Heart left ventricle (tissue), 16 donors: ENCODE measurements at places on chromosomes 4 and X.

DNA sequence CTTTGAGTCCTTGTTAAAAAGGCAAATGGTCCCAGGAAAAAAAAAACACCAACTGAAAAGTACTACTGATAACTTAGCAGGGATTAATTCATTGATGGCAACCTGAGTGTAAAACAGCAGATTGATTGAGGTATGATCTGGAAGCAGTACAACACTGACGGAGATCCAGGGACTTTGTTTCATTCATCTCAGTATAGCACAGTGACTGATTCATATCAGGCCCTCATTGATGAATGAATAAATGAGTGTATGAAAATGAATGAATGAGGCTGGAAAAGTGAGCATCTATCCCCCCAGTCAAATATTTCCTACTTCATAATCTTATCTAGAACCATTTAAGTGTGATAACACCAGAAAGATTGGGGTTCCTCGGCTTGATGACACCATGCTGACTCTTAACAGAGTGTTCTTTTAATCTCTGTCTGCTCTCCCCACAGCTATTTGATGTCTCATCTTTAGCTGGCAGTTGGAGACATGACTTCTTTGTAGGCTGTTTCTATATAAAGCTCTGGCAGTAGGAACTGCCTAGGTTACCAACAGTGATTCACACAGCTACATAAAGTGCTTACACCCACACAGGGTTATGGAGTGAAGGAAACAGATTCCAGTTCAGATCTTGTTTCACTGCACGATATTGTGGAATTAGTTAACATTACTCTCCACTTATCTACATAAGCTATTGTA, 18.6 kb upstream of the RNF128 start:
- DNase-seq: no peak

DNA sequence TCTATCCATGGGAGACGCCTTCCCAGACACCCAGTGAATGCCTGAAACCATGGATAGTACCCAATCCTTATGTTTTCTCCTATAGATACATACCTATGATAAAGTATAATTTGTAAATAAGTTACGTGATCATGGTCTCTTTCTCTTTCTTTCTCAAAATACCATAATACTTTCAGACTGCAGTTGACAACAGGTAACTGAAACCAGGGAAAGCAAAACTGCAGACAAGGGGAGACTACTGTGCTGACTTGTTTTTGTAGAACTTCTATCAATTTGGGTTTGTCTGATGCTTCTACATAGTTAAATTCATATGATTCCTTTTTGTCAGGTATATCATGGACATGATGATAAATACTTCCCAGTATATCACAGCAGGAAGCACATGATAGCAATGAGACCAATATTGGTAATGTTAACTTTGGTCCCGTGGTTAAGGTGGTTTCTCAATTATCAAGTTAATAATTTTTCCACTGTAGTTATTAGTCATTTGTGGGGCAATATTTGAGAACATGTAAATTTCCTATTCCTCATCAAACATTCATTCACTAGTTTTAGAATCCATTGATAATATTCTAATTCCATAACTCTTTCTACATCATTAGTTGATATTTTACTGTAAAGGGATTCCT, 298.0 kb upstream of the TET2 start:
- DNase-seq: no peak

DNA sequence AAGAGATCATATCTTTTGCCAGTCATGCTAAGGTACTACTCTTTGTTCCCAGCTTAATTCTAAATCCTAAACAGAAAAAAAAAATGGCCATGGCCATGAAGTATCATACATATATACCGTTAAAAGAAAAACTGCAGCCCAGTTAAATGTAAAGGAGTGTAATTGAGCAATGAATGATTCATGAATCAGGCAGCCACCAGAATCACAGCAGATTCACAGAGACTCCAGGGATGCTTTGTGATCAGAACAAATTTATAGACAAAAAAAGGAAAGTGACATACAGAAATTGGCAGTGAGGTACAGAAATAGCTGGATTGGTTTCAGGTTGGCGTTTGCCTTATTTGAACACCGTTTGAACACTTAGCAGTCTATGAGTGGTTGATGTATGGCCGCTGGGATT, 42.1 kb upstream of the PDGFC start:
- DNase-seq: no peak

- DNase-seq: no peak
Observed at GRCh38 chrX:134732152-134732551, 73.9 kb upstream of the PLAC1 start.

- no peak for DNase-seq
Observed at GRCh38 chr4:124505211-124505610, 207.3 kb downstream of the ANKRD50 start.

DNA sequence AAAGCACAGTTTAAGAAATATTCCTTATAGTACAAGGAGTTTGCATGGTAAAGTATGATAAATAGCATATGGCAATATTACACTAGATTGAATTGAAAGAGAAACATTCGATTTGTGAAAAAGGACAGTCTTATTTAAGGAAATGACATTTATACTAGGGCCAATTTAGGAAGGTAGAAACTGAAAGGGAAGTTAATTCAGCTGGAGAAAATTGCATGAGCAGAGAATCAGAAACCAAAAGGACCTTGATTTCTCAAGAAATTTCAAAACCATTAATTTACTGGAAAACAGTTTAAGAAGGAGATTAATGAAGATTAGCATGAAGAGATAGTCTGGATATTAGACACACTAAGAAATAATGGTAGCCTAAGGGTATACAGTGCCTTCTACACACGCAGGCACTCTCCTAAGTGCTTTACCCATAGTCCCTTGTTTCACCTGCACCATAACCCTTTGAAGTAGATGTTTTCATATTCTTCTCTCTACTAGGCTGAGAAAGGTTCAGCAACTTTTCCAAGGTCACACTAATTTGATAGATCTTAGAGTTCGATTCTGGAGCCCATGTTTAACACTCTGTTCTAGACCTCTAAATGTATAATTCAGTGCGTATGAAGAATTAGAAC, 259.1 kb upstream of the SLIT2 start:
- no peak for DNase-seq

DNA sequence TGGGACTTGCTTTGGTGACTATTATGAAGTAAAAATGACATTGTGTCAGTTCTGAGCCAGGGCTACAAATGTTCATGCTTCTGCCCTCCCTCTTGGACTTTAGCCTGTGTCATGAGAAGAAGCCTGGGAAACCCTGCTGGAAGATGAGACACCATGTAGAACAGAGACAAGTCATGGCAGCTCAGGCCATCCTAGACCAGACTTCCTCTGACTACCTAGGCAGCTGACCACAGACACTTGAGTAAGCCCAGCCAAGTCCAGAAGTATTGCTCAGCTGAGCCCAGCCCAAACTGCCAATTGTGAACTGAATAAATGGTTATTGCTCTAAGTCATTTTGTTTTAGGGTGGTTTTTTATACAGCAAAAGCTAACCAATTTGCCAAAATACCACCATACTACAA, 467.6 kb upstream of the CNKSR2 start:
- DNase-seq: no peak

- DNase-seq: no peak
Observed at GRCh38 chrX:89034679-89035078, 287.7 kb downstream of the CPXCR1 start.

GRCh38 chr4:110268790-110269189, 70.4 kb upstream of the ELOVL6 start:
- DNase-seq: no peak

- no peak for DNase-seq
Observed at GRCh38 chrX:40816906-40817305, 81.6 kb upstream of the MED14 start.

- no peak for DNase-seq
Observed at GRCh38 chr4:159355466-159355865, 252.6 kb downstream of the RAPGEF2 start.

DNA sequence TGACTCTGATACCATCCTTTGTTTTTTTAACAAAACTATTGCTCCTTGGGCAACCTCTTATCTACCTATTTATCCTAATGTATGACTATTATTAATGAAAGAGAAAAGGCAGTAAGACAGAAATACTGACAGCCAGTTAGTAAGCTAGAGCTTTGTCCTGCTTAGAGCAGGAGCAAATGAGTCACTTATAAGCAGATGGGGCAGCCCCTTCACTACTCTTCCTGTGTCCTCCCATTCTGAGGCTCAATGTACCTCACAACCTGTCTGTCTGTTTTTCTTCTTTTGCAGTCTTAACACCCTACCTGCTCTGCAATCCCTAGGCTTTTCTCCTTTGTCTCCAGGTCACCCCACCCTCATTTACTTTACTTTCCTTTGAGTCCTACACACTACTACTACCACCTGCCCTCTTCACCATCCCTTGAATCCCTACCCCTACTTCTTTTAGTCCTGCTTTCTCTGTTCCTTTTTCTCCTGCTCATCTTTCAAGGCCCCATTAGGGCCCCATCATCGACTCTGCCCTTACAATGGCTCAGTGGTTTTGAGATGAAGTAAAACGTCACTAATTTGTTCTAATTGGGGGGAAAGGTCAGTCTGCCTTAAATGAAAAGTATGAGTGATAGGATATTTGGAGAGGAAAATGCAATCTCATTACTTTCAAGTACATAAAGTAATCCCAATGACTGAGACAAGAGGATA, 294.3 kb downstream of the GUCY2F start:
- no peak for DNase-seq

DNA sequence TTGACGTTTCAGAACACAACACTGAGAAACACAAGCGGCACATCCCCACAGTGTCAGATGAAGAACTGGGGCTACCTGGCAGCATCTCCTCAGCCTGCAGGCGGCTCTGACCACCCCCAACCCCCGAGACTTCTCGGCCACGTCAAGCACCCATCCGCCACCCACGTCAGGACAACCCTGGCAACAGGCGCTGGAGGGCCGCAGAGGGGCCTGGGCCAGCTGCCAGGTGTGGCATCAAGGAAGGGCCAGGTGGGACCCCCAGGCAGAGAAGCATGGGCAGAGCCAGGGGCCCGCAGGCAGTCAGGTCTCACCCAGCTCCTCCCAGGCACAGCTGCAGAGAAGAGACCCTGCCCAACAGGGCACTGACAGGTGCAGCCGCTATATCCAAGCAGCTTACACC, 22.3 kb downstream of the GAK start:
- no peak for DNase-seq

DNA sequence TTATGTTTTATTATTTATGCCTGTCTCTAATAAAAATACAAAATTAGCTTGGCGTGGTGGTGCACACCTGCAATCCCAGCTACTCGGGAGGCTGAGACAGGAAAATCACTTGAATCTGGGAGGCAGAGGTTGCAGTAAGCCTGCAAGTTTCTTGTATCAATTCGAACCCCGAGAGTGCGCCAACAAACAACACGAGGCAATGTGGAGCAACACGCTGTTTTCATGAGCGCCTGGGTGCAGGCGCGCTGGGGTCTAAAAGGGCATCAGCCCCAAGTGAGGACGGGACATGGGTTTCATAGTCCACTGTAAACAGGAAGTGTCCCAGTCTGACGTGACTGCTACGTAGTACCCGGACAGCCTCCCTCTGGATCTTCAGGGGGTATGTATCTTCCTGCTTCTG, 1634.6 kb upstream of the AGA start:
- DNase-seq: no peak

DNA sequence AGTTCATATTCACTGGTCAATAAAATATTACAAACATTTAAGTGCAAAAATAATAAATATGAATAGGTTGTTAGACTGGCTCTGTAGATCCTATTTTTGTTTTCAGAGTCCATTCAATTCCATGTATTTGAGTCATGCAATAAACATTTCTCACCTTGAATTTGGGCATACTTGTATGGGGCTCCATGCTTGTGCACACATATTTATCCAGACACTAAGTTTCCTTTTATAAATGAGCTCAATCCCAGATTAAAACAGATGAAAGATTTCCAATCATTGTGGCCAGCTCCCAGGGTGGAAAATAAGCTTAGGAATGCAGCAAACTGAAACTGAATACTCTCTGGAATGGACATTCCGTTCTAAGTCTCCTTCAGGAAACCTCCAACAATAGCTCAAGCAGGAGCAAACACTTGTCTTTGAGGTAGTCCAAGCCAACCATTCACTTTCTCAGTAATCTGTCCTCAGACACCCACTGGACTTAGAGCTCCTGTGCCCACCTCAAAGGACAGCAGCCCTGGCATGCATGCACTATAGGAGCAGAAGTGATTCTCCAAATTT, 16.4 kb downstream of the DMD start:
- DNase-seq: no peak

DNA sequence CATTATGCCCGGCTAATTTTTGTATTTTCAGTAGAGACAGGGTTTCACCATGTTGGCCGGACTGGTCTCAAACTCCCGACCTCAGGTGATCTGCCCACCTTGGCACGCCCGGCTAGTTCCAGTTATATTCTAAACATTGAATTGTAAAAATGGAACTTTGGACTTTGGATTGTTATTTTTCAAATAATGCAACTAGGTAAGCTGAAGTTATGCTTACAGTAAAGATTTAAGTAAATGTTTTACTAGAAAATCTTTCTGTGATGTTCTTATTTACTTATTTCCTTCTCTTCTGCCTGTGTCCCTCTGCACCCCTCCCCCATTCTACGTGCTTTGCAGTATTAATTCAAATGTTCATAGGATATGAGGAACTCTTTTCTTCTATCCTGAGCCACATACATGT, 26.1 kb downstream of the GK start:
- no peak for DNase-seq

DNA sequence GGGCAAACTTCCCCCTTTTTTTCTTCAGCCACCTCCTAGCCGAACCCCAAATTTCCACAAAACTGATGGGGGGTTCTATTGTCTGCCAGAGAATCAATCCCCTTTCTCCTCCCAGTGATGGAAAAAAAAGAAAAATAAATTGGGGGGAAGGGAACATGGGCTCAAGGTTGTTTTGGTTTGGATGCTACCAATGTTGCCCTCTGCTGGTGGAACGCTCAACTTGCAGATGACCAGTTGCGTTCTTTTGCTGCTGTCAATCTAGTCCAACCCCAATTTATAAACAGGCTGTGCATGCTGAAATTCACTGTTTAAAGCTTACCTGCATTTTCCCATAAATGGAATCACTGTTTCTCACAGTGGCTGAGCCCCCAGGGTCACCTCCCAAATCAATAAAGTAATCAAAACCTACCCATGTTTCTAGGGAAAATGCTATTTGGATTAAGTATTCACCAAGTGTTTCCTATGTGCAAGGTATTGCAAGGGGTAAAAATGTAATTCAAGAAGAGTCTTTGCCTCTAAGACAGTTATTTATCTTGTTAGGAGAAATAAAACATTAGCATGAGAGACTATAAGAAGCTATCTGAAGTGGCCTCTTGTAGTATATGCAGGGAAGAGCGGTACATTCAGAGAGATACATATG, 116.7 kb upstream of the TMEM164 start:
- DNase-seq: peak; percentile 20

- DNase-seq: no peak
Observed at GRCh38 chr4:73019462-73020047, 50.0 kb downstream of the COX18 start.

- no peak for DNase-seq
Observed at GRCh38 chr4:115149106-115149505, 35.7 kb upstream of the NDST4 start.
